Cardiac ventricle fibroblast (primary cell): ENCODE measurements at places on chromosomes 6 and 20. TPM values are rescaled to one million over a fixed set of nuclear protein-coding genes. Genes with fewer than 3 reads are reported as not detected.

The SLC22A2 gene
- total RNA-seq, result not detected in 2 replicates

The SPEF1 gene
- not detected in 2 replicates for total RNA-seq

The CCR6 gene
- not detected in 2 replicates for total RNA-seq

The MYH7B gene
- total RNA-seq, result not detected in 2 replicates

The SEMG1 gene
- not detected in 2 replicates for total RNA-seq

The SLC22A7 gene
- total RNA-seq, result not detected in 2 replicates

The ABRACL gene
- total RNA-seq, result 11.4 and 13.7 TPM in 2 replicates

The BMP2 gene
- 5.1 and 5.8 TPM in 2 replicates for total RNA-seq

The ARG1 gene
- total RNA-seq, result not detected in 2 replicates

The TFAP2C gene
- not detected in 2 replicates for total RNA-seq

The C20orf202 gene
- not detected in 2 replicates for total RNA-seq

The GJA10 gene
- total RNA-seq, result not detected in 2 replicates

The C20orf144 gene
- not detected in 2 replicates for total RNA-seq

The SLC16A10 gene
- not detected in 2 replicates for total RNA-seq

The TMEM151B gene
- 0.06 TPM in 1 of 2 replicates, not detected in the other for total RNA-seq

The FKBP1A gene
- 148 and 164 TPM in 2 replicates for total RNA-seq

The PAK5 gene
- total RNA-seq, result not detected in 2 replicates
